ENCODE measurements at places on chromosomes 3 and 15. TPM values are rescaled to one million over a fixed set of nuclear protein-coding genes. Genes with fewer than 3 reads are reported as not detected.

ATP2B2 gene
- not detected for total RNA-seq

SPESP1 gene
- total RNA-seq: 1.5 TPM

FANCD2OS gene
- not detected for total RNA-seq

BBX gene
- total RNA-seq: 54.7 TPM

DNA sequence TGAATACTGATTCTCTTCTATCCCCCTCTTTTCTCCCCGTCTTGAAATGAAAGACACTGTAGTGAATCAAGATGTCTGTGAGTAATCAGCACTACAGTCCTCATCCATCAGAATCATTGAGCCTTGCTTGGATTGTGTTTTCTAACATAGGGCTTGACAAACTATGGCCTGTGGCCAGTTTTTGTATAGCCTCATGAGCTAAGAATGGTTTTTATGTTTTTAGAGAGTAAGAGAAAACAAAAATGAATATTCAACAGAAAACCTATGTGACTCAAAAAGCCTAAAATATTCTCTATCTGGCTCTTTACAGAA is 55.2 kb downstream of the PPM1L start:
- H3K27me3 ChIP-seq: no peaks in the 10 kb centered on the region
- no peaks in the 10 kb centered on the region for H3K36me3 ChIP-seq
- no peaks in the 10 kb centered on the region for H3K4me1 ChIP-seq
- H3K27ac ChIP-seq: no peak overlapping the region
- H3K4me3 ChIP-seq: no peak overlapping the region
- no peak for DNase-seq

- H3K4me3 ChIP-seq: peak overlapping the region; percentile 56
- H3K36me3 ChIP-seq: peaks cover 11% of the 10 kb centered on the region
- H3K27me3 ChIP-seq: no peaks in the 10 kb centered on the region
- peaks cover 60% of the 10 kb centered on the region for H3K4me1 ChIP-seq
These were observed 18.8 kb downstream of the SETD5 start for GRCh38 chr3:9416139-9416780.

DNA sequence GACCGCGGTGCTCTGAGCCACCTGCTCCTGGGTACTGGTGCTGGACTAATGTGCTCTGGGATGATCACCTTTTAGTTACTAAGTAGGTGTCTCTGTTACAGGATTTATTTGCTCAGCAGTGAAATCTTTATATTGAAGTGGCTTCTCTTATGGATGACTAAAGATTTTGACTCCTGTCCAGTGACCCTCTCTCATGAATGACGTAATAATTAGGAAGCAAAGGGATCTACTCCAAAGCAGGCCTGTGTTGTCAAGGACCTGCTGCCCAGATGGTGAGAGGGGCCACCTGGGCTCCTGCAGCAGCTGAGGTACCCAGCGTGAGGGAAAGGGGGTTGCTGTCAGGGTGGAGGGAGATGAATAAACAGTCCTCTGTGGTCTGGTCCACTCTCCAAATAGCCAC is 263.6 kb downstream of the GABRG3 start:
- no peak overlapping the region for H3K4me3 ChIP-seq

KBTBD12 gene
- not detected for total RNA-seq

GRCh38 chr3:127688416-127689265 is 15.9 kb downstream of the ABTB1 start:
- DNase-seq: no peak
- H3K36me3 ChIP-seq: peaks cover 17% of the 10 kb centered on the region
- H3K27ac ChIP-seq: no peak overlapping the region
- peaks cover 8% of the 10 kb centered on the region for H3K27me3 ChIP-seq
- H3K4me1 ChIP-seq: peaks cover 15% of the 10 kb centered on the region

DNA sequence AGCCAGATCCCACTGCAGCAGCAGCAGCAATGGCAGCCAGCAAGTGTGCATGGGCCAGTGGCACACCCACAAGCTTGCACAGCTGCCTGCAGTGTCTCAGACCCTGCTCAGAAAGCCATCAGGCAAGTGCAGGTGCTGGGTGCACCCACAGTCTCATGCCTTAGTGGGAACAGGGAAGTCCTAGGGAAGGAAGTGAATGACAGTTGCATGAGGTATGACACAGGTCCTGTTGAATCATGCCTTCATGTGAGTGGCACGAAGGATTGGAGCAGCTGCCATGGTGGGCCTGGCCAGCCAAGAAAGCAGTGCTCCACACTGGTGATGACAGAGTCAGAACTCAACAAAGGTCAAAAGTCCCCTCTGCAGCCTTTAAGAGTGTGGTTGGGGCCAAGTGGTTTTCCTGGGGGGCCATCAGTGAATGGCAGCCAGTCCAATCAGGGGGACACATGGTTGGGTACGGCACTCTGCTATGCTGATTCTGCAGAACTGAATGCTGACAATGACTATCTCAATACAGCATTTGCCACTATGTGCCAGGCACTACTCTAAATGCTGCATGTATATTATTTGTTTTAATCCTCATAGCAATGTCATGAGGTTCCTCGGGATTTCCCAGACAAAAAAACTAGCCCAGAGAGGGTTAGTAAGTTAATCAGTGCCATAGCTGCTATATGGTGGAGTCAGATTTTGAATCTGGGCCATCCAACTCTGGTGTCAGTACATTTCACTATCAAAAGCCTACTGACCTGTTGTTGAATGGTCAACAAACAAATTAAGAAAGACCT is 94.3 kb downstream of the AQP9 start:
- peaks cover 13% of the 10 kb centered on the region for H3K27me3 ChIP-seq
- no peaks in the 10 kb centered on the region for H3K36me3 ChIP-seq
- DNase-seq: no peak
- H3K4me3 ChIP-seq: no peak overlapping the region

NR1I2 gene
- total RNA-seq: not detected

DNA sequence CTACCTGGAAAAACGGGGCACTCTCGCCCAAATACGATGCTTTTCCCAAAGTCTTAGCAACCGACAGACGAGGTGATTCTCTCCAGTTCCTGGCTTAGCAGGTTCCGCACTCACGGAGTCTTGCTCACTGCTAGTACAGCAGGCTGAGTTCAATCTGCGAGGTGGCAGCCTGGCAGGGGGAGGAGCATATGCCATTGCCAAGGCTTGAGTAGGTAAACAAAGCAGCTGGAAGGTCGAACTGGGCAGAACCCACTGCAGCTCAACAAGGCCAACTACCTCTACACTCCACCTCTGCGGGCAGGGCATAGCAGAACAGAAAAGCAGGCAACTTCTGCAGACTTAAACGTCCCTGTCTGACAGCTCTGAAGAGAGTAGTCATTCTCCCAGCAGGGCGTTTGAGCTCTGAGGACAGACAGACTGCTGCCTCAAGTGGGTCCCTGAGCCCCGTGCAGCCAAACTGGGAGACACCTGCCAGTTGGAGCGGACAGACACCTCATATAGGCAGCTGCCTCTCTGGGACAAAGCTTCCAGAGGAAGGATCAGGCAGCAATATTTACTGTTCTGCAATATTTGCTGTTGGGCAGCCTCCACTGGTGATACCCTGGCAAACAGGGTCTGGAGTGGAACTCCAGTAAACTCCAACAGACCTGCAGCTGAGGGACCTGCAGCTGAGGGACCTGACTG is 73.4 kb upstream of the CADM2 start:
- no peaks in the 10 kb centered on the region for H3K4me1 ChIP-seq
- no peaks in the 10 kb centered on the region for H3K36me3 ChIP-seq
- no peak for DNase-seq

- no peak for DNase-seq
- 0 out of 2 replicates have a peak, but pooled peaks cover 3% of the 10 kb centered on the region for H3K27me3 ChIP-seq
These were observed 221.1 kb downstream of the SLCO3A1 start for GRCh38 chr15:92074646-92075045.

RAP2B gene
- 13.9 TPM for total RNA-seq

DNA sequence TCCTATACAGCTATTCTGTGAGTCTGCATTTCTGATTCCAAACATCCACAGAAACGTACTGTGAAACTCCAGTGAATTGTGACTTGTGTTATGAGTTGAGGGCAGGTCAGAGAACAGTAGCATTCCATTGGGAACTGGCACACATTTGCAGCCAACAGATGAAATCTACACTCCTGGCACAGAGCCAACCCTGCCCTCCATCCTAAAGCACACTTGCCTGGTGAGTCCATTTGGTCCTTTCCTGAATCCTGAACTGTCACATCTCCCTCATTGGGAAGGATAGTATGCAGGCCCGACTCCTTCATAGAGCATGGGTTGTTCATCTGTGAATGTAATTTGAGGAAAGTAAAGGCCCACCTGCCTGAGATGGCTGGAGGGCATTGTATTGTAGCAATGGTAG is 314.3 kb upstream of the RASGRP1 start:
- H3K4me1 ChIP-seq: peaks cover 81% of the 10 kb centered on the region
- peak overlapping the region; percentile 69 for H3K27ac ChIP-seq
- no peaks in the 10 kb centered on the region for H3K27me3 ChIP-seq

GRCh38 chr3:116994351-116994879 is 284.8 kb downstream of the TUSC7 start:
- DNase-seq: no peak
- H3K4me1 ChIP-seq: no peaks in the 10 kb centered on the region
- no peak overlapping the region for H3K27ac ChIP-seq
